ENCODE measurements at places on chromosomes 6 and 20. TPM values are rescaled to one million over a fixed set of nuclear protein-coding genes. Genes with fewer than 3 reads are reported as not detected.

- H3K27ac ChIP-seq, result no peak overlapping the region
- H3K36me3 ChIP-seq, result no peaks in the 10 kb centered on the region
- no peak for DNase-seq
- H3K4me1 ChIP-seq, result peaks cover 8% of the 10 kb centered on the region
- H3K4me3 ChIP-seq, result no peak overlapping the region
Observed at GRCh38 chr6:134850721-134851305, 99.1 kb downstream of the ALDH8A1 start.

DNA sequence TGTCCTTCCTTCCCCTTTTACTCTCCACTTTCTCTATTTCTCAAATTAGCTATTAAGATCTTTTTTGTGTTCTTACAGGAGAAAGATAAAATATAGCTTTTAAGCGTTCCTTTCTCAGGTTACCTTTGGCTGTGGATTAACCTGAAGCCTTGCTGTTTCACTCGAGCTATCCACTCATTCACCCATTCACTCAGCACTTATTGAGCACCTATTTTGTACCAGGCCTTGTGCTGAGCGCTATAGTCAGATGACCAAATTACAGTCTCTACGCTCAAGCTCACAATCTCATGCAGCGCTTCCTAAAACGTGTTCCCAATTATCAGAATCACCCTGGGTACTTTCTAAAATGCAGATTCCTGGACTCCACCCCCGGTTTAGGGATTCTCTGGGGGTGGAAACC is 1.8 kb upstream of the CEP250 start:
- peaks cover 11% of the 10 kb centered on the region for H3K4me1 ChIP-seq
- DNase-seq, result no peak
- H3K36me3 ChIP-seq, result peaks cover 36% of the 10 kb centered on the region
- H3K4me3 ChIP-seq, result peak overlapping the region; percentile 71

Gene ENPP5
- 18.7 TPM for total RNA-seq

Gene SCRT2
- not detected for total RNA-seq

Gene GHRH
- not detected for total RNA-seq

Data from Calu3 (cell line).